ENCODE measurements at places on chromosomes 1 and 21. TPM values are rescaled to one million over a fixed set of nuclear protein-coding genes. Genes with fewer than 3 reads are reported as not detected.
A peak's percentile ranks its signal among the peaks of the same experiment; 100 is the strongest.

Gene CACHD1
- total RNA-seq: 3.1 TPM

- DNase-seq: no peak
Observed at GRCh38 chr1:6037338-6037762, 8.3 kb upstream of the KCNAB2 start.

Gene NR1I3
- not detected for total RNA-seq

Gene TRIM46
- 0.22 TPM for total RNA-seq

Gene ACTL8
- total RNA-seq: not detected

Gene S100A8
- total RNA-seq: 40.7 TPM

Gene KIF21B
- total RNA-seq: 0.45 TPM

Gene OR10J1
- not detected for total RNA-seq

Gene GCSAML
- total RNA-seq: not detected

Gene FAAP20
- total RNA-seq: 38.4 TPM

Gene CNR2
- not detected for total RNA-seq

- no peak for DNase-seq
Observed at GRCh38 chr1:233140974-233141373, 154.6 kb downstream of the PCNX2 start.

Gene RBM15
- 14.1 TPM for total RNA-seq

GRCh38 chr1:8482979-8483381 is 165.1 kb downstream of the SLC45A1 start:
- DNase-seq: no peak

Gene TMEM59
- total RNA-seq: 318 TPM

Gene ERG
- 19.3 TPM for total RNA-seq

Gene LYPD8
- total RNA-seq: not detected

GRCh38 chr1:41538741-41539417 is 54.4 kb upstream of the EDN2 start:
- no peak for DNase-seq

Gene ELF3
- 0.40 TPM for total RNA-seq

Gene KCNA3
- 0.47 TPM for total RNA-seq

DNA sequence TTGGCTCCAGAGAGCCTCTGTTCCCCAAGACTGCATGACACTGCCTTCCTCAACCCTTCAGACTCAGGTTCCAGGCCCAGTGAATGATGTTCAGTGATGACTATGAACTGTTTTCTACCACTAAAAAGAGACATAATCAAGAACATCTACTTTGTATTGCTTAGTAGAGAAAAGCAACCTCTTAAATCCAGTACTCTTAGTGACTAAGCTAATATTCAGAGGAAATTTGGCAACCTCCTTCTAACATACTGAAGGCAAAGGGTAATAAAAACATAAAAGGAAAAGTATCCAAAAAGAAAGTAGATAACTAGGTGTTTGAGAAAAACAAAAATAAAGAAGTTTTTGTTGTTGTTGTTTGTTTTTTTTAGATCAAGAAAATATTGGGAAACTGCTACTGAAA is 153.3 kb upstream of the RUNX1 start:
- DNase-seq: no peak

Gene NHLH1
- not detected for total RNA-seq

GRCh38 chr1:43434256-43434655 is 19.5 kb downstream of the HYI start:
- DNase-seq: no peak

DNA sequence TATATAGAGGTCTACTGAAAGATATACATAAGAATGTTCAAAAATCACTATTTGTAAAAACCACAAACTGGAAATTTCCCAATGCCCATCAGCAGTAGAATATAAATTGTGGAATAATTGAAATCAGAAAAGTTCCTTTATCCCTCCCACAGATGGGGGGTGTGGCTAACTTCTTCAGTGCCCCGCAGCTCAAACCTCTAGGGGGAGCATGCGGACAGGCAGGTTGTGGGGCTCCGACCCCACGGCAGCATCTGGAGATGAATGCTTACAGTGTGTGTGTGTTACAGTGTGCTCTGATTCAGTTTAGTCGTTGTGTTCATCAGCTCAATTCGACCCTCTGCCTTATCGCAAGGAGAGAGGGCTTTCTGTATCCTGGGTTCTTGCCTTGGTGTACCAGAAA is 262.1 kb upstream of the LRRC7 start:
- DNase-seq: no peak

DNA sequence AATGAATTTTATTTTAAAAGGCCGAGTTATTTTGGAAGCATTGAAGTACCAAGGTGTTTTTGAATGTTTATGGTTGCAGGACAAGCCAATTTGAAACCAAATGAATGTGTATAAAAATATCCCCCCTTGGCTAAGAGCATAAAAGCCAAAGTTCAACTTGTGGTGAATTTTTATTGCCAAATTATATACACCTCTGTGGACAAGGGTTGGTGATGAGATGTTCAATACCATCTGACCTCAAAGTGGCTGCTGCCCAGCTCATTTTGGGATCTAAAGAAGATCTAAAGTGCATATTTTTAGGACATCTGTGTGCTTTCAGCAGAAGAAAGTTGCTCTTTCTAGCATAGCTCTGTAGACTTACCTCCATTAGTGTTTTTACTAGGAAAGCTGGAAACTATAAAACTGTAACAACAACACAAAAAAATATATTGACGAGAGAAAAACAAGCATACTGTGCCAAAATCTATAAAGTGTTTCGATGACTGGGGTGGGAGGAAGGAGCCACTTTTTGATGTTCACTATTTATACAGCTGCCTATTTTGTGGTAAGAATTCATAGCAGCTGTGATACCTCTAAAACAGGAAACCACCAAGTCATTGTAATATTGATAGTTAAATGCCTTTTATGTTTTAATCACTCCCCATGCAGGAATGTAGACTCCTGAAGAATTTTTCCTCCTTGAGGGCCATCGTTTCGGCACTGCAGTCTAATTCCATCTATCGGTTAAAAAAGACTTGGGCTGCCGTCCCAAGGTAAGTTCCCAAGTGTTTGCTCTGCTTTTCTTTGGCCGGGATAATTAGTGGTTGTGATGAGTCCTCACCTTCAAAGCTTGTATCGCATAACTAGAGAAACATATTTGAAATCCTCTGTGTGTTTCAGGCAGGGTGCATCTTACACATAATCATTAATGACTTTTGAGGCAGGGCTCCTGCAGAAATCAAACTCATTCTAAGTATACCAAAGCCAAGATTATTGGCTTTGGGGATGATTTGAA is 83.2 kb downstream of the RGL1 start:
- no peak for DNase-seq

DNA sequence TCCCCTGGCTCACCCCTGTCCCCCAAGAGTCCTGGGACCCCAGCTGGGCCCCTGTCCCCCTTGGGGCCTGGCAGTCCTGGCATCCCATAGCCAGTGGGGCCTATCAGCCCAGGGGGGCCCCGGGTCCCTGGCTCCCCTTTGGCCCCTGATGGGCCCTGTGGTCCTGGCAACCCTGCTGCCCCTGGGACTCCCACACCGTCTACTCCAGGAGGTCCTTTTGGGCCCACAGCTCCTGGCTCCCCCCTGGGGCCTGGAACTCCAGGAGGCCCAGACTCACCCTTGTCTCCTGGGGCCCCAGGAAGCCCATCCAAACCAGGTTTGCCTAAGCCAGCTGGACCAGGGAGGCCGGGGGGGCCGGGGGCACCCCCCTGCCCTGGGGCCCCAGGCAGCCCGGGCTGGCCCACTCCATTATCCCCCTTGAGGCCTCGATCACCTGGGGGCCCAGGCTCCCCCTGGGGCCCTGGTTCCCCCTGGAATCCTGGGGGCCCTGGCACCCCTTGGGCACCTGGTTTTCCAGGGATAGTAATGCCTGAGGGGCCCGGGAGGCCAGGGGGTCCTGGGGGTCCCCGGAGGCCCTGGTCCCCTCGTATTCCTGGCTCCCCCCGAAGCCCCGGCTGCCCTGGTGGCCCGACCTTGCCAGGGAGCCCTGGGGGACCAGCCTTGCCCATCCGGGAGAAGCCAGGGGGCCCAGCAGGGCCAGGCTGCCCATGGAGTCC is 10.1 kb downstream of the ADPRS start:
- no peak for DNase-seq

- DNase-seq: no peak
Observed at GRCh38 chr1:244941121-244941520, 76.8 kb upstream of the HNRNPU start.

Gene ZRANB2
- 53.8 TPM for total RNA-seq

Gene PEA15
- 277 TPM for total RNA-seq

- peak; percentile 44 for DNase-seq
Observed at GRCh38 chr1:154999571-155000410, 2.8 kb upstream of the ZBTB7B start.

Gene LENEP
- not detected for total RNA-seq

DNA sequence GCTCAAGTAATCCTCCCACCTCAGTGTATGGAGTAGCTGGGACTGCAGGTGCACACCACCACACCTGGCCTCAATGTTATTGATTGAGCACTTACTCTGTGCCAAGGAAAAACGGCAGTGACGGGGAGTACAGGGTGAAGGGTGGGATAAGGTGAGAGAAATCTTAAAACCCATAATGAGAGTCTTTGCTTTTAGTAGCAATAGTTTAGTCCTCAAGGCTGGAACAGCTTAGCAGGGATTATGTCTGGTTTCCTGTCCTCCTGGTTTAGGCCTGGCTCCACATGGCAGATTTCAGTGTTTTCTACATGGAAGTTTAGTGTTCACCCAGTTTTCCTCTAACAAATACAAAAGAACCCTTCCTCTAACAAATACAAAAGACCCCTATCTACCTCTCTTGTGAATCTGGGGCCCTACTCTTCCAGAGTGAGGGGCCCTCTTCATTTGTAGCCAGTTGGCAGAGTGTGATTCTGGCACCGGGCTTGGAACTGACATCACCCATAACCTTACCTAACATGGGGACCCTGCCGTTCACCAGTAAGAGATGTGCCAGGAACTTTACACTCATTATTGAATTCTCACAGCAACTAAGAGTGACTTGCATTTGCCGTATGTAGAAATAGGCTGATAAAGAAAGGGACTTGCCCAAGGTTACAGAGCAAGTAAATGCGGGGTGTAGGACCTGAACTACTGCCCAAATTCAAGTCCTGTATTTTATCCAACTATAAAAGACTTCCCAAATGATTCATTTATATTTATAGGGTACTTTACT is 6.9 kb downstream of the ZNF691 start:
- no peak for DNase-seq

Gene SYNC
- total RNA-seq: 12.2 TPM

DNA sequence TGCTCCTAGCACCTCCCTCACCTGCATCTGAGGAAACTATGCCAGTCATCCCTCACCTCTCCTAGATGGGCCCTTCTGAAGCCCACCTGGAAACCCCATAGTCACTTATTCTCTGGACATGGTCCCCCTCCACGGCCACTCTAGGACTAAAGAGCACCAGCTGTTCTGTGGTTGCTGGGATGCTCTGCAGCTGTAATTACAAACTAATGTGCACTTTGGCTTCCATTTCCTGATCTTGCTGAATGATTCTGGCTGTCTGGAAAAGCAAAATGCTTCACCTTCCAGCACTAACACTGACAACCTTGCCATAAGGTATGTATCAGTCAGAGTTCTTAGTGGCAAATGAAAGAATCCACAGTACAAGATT is 48.7 kb upstream of the PSEN2 start:
- no peak for DNase-seq

Gene CHI3L1
- total RNA-seq: 1.0 TPM

DNA sequence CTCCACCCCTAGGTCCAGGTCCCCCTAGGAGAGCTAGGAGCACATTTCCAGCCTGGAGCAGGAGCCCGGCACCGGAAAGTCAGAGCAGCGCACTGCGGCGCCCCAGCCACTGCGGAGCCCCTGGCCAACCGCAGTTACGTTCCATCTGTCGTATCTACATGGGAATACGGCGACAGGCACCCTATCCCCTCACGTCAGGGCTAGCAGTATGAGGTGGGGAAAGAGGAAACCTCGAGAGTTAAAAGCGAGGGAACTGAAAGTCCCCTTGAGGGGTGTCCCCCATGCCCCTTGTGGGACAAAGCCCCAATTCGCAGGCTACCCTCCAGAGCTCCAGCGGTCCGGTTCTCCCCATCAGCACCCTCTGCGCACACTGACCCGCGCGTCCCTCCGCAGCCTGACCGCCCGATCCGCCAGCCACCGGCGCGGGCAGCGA is 995 bp downstream of the COLGALT2 start:
- peak; percentile 72 for DNase-seq

DNA sequence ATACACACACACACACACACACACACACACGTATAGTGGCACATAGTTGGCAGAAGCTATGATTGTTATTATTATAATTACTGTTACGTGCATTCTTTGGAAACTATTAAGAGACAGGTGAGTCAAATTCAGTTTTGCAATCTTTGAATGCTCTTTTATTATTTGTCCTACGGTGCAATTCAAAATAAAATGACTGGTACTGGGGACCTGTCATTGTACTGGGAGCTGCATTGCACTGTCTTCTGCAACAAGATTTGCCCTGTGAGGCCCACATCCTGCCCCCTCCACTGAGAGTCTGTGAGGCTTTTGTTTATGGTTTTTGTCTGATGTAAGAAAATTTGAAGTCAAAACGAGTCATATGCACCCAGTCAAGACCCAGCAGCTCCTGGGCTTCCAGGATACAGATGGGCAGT is 1.9 kb downstream of the LY9 start:
- DNase-seq: no peak

DNA sequence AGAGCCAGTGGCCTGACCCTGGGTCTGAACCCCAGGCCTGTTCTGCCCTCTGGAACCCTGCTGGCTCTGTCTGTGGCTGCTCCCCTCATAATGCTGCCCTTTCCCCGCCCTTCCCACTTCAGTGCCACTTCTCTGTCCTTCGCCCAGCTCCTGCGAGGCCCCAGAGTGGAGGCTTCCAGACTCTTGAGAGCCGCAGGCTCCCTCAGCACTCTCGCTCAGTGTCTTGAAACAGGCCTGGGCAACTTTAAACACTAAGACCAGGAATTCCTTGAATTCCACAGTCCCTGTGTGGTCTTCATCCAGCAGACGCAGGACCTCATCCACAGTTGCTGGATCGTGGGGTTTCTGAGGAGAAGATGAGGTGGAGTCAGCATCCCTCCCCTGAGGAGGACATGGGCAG is 3.5 kb downstream of the CRNN start:
- no peak for DNase-seq

- no peak for DNase-seq
Observed at GRCh38 chr1:54356680-54357147, 49.5 kb downstream of the SSBP3 start.

- DNase-seq: no peak
Observed at GRCh38 chr1:232038706-232039677, 412.4 kb downstream of the DISC1 start.

GRCh38 chr1:197806718-197807117 is 31.4 kb upstream of the DENND1B start:
- no peak for DNase-seq

DNA sequence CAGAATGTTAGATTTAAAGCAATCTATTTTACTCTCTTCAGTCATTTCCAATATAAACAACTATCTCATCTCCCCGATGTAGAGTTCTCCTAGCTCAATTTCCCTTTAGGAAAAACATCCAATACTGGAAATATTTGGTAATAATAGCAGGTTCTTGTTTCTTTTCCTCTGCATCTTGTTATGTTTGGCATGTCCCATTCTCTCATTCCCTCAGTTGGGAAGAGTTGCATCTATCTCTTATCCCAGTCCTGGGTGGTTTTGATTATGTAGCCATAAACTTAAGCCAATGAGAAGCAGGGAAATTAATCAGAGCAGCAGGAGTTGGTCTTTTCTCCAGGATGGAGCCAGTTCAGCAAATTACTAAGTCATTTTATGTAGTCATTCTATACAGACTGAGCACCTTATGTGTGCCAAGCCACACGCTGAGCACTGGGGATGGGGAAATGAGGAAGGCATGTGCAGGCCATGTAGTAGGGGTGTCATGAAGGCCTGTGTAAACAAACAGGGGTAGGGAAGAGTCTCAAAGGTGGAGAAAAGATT is 418.2 kb upstream of the NFIA start:
- DNase-seq: no peak

Gene TAS1R2
- total RNA-seq: not detected

GRCh38 chr1:226061841-226062557 is 517 bp upstream of the H3-3A start:
- peak; percentile 90 for DNase-seq

Gene KLF17
- not detected for total RNA-seq

All from left ventricle myocardium superior (tissue), 1 donor.